ENCODE measurements at places on chromosomes 13 and 19.

- no peak for DNase-seq
These were observed 220.4 kb upstream of the HTR2A start for GRCh38 chr13:47117268-47117667.

DNA sequence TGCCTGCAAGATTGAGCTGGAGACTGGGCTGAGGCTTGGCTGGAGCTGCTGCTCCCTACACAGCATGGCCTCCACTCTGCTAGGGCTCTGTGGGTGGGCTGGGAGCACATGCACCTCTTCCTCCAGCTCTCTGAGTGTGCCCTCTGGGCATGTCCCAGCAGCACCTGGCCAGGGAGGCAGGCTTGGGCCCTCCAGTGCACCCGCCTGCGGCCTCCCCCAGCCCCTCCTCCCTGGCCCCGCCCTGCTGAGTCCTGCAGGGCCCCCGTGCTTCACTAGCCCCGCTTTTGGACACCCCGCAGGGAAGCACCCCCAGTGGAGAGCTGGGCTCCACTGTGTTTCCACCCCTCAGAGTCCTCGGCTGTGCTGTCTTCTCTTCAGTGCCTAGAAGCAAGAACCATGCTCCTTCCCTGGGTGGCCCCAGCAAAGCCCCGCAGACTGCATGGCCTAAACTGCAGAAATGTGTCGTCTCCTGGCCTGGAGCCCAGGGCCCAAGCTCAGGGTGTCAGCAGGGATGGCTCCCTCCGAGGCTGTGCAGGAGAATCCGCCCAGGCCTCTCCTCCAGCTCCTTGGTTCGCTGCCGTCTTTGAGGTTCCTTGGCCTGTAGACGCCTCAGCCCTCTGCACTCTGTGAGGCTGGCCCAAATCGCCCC, 5.0 kb upstream of the TEX29 start:
- no peak for DNase-seq

GRCh38 chr13:97878431-97879375, 74.8 kb upstream of the IPO5 start:
- no peak for DNase-seq

DNA sequence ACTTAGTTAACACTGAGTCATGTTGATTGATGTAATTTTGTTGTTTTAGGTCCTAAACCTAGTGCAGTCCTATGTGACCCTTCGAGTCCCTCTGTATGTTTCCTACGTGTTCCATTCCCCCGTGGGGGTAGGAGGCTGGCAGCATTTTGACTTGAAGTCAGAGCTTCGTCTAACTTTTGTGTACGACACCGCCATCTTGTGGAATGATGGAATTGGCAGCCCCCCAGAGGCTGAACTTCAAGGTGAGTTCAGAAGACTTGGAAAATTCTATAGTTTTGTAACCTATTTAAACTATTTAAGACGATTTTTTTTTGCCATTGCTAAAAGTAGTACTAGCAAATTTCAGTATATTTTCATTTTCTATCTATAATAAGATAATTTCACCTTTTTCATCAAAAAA, 117.9 kb downstream of the STOML3 start:
- no peak for DNase-seq

DNA sequence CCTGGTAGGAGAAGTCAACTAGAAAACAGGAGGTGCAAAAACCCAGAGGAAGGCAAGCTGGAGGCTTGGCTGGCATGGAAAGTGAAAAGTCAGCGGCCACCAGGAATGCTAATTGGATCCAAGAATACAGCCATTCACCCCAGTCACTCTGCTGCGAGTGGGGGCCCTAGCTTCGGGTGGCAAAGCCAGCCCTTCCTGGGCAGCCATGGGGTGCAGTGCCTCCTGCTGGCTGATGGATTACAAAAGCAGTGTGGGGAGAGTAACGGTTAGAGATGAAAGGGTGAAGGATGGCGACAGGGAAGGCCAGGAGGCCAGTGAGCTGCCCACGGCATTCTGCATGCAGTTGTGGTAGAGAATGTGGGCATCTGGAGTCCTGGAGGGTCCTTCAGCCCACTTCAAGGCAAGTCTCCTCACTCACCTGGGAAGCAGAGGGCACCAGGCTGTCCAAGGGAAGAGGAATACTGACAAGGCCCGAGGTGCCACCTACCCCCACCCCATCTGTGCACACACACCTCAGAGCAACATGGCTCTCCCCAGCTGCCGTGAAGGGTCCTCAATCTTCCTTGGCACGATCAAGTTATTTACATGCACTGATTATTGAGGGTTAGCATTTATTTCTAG, 20.3 kb upstream of the EPHX3 start:
- no peak for DNase-seq

DNA sequence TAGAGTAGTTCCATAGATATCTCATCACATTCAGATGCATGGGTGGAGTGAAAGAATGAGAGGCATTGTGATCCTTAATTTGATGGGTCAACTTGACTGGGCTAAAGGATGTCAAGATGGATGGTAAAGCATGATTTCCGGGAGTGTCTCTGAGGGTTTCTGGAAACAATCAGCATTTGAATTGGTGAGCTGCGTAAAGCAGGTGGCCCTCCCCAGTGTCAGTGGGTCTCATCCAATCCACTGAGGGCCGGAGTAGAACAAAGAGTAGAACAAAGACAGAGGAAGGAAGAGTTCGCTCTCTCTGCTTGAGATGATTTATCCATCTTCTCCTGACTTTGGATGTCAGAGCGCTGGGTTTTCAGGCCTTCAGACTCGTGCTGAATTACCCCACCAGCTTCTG, 43.1 kb downstream of the SERP2 start:
- no peak for DNase-seq

Measured in activated T-helper 2 cell treated with anti-CD3 and anti-CD28 coated beads, Interferon-gamma antibody, Interleukin-2, Interleukin-4, amounts not matched to agents 10 μg/mL and 5 μg/mL and 100 μg/mL, durations not matched to agents 14 hours and 24 hours and 36 hours (primary cell).